CD4-positive, alpha-beta T cell treated with Interleukin-2 at 100 ng/mL for 4 hours (primary cell): ENCODE measurements at places on chromosomes 12 and 14.

- no peak for DNase-seq
Observed at GRCh38 chr12:112676507-112676906, 115.0 kb upstream of the RPH3A start.

DNA sequence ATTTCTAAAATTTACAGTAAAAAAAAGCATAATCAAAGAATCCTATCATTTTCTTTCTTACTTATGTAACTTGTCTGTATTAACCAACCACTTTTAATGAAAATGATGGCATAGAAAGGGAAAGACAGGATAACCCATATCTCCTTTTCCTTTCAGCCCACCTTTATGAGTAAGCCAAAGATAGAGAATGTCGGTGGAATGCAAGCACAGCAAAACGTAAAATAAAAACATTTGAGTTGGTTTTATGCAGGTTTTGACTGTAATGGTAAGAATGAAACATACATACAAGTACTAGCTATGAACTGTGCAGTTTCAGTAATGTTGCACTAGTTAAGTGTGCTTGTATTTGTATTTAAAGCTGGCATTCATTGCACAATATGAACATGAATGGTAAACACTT, 360.3 kb downstream of the FOXG1 start:
- no peak for DNase-seq

GRCh38 chr12:60872219-60872618, 1276.4 kb downstream of the SLC16A7 start:
- DNase-seq, result no peak

GRCh38 chr14:79369359-79370332, 841.7 kb downstream of the DIO2 start:
- no peak for DNase-seq

- peak; percentile 31 for DNase-seq
Observed at GRCh38 chr14:81206115-81206514, 14.6 kb downstream of the GTF2A1 start.

DNA sequence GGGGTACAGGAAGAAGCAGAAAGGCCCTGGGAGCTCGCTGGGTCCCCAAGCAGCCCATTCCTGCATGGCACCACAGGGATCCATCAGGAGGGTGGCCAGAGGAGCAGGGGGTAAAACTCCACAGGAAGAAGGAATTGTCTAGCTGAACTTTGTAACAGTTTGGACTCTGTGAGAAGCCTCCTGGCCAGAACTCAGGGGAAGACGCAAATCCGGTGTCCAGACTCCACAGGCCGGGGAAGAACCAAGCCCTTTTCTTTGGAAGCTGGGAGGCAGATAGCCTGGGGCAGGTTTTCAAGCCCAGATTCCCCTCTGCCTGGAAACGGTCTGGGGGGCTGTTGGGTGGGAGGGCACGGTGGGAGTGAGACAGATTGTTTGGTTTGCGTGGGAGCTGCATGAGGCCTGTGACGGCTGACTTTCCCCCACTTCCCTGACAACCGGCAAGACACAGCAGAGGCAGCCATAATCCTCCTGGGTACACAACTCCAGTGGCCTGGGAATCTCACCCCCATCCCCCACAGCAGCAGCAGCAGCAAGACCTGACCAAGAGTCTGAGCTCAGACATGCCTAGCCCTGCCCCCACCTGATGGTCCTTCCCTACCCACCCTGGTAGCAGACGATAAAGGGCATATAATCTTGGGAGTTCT, 16.7 kb downstream of the GPHB5 start:
- DNase-seq, result no peak

DNA sequence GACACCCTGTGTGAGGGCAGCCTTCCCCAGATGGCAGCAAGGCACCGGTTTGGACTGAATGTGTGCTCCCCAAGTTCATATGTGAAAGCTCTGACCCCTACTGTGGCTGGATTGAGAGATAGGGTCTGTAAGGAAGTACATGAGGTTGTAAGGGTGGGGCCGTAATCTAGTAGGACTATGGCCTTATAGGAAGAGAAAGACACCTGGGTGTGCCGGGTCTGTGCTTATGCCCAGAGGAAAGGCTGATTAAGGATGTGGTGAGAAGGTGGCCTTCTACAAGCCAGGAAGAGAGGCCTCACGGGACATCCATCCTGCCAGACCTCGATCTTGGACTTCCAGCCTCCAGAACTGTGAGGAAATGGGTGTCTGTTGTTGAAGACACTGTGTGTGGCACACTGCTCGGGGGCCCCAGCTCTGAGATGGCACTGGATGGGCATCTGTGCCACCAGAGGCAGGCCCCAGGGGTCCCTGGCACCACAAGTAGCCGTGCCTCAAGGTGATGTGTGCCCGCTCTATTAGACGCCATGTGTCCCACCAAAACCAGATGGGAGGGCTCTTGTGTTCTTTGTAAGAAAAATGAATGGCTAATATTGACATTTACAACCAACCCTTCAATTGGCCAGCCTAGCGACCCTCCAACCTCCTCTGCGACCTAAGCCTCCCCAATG, 22.0 kb downstream of the FGF6 start:
- no peak for DNase-seq
